ENCODE measurements at places on chromosomes 13 and 19.

GRCh38 chr13:22599156-22599555 lies 581.6 kb upstream of the SGCG start:
- no peak for DNase-seq

DNA sequence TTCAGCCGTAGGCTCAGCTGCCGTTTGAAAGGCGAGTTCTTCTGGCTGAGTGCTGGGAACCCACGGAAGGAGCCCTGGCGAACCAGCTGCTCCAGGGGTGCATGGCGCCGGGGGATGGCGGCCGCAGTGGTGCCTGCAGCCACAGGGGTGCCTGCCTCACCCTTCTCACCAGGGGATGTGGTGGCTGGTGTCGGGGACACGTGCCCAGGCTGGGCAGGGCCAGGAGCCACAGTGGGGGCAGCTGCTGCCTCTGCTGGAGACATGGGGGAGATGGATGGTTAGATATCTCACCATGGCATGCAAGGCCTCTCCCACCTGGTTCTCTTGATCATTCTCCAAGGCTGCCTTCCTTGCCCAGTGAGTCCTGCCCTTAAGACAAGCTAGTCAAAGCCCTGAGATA lies 17.1 kb downstream of the NUMBL start:
- no peak for DNase-seq

GRCh38 chr13:109496216-109496615 lies 290.2 kb downstream of the IRS2 start:
- no peak for DNase-seq

DNA sequence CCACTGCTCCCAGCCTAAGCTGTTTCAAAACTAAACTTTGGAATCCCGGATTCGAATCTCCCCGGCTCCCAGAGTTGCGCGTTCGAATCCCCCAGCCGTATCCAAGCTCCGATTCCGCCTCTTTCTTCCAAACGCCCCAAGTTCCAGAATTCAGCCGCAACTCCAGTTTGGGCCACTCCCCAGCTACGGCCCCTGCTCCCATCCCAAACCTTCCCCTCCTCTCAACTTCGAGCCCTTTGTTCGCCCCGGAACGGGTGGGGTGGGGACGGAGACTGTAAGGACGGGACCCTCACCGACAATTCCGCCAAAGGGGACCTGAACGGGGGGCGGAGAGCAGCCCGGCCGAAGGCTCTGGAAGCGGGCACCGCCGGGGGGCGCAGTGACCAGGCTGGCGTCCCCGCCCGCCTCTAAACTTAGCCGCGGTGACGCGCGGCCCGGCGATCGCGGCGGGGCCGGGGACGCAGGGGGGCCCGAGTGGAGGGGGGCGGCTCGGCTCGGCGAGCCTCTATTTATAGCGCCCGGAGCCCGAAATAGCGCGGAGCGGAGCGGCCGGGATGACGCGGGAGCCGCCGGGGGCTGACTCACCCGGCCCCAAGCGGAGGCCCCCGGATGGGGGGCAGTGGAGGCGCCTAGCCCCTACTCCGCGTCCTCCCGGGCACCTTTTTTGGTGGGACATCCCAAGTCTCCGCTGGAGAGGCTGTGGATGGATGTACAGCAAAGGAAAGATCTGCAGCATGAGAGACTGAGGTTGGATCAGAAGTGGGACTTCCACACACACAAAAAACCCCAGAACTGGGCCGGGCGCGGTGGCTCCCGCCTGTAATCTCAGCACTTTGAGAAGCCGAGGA lies 4.9 kb upstream of the ERCC1 start:
- DNase-seq, result no peak

DNA sequence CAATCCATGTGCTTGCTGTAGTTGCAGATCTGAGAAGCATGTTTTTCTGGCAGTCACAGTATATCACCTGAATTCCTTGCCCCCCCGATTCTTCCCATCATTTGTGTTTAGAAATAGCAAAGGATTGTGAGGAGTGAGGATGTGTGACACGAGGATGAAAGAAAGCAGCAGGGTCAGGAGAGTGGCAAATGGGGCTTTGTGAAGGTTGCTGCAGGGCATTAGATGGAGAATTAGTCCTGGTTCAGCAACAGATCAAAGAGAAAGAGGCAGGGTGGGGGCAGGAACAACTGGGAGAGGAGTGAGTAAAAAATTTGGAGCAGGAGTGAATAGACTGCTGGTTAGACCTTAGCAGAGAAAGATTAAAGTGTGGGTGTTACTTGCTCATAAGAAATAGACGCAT lies 47.7 kb upstream of the TNFSF11 start:
- no peak for DNase-seq

GRCh38 chr13:66222127-66222526 lies 1008.0 kb downstream of the PCDH9 start:
- no peak for DNase-seq

GRCh38 chr19:39492225-39492624 lies 6.5 kb upstream of the DLL3 start:
- no peak for DNase-seq

DNA sequence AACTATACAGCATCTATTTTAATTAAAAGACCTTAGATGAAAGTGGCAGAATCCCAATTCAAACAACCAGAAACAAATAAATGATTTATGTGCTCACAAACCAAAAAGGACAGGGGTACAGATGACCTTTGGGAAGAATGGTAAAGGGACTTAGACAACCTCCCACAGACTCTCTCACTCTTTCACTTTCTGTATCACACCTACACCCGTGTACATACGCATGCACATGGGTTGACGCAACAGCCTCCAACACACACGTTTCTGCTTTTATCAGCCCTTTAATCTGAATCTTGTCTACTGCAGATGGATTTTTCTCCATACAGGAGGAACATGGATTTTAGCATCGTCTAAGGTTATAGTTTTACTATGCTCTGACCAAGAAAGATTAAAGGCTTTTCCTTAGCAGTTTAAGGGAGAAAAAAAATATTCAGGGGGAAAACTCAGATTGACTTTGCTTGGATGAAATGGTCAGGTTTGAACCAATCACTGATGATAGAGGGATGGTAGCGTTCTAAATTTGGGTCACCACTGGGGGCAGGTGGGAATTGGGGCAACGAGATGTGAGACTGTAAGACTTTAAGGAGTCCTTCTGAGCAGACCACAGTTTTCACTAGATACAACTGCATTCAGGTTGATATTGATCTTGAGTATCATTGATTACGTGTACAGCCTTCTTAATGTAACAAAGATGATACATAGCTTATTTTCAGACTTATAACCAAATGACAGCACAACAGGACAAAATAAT lies 166.1 kb downstream of the ITGBL1 start:
- DNase-seq, result no peak

- DNase-seq, result no peak
These were observed 20.6 kb downstream of the PCDH8 start for GRCh38 chr13:52827839-52828238.

GRCh38 chr19:44785271-44785670 lies 7.6 kb downstream of the CBLC start:
- no peak for DNase-seq

GRCh38 chr13:89750371-89750770 lies 1597.1 kb upstream of the MIR17HG start:
- no peak for DNase-seq

- no peak for DNase-seq
These were observed 710.9 kb upstream of the SPRY2 start for GRCh38 chr13:81051873-81052272.

GRCh38 chr13:25901460-25902376 lies 150.1 kb downstream of the SHISA2 start:
- DNase-seq, result peak; percentile 64

DNA sequence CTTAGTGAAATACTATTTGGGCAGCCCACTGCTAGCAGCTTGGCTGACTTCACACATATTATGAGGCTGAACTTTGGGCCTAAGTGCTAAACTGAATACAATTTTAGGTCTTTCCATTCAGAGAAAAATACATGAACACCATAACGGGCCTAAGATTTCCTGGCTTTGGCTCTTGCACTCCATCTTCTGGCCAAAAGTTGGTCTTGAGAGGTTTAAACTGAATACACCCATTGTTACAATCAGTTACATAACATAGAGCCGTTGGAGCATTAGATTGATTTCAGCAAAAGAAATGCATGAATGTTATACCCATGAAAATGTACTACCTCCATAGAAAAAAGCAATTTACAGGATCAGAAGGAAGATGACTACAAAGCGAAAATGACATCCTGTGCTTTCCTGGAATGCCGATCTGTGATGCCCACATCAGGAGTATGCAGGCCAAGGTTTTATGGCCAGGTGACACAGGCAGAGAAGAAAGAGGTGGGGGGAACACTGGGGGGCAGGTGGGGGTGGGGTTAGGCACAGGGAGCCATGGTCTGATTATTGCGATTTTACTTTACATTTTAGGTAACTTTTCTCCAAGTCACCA lies 11.1 kb upstream of the SHISA2 start:
- peak; percentile 43 for DNase-seq

DNA sequence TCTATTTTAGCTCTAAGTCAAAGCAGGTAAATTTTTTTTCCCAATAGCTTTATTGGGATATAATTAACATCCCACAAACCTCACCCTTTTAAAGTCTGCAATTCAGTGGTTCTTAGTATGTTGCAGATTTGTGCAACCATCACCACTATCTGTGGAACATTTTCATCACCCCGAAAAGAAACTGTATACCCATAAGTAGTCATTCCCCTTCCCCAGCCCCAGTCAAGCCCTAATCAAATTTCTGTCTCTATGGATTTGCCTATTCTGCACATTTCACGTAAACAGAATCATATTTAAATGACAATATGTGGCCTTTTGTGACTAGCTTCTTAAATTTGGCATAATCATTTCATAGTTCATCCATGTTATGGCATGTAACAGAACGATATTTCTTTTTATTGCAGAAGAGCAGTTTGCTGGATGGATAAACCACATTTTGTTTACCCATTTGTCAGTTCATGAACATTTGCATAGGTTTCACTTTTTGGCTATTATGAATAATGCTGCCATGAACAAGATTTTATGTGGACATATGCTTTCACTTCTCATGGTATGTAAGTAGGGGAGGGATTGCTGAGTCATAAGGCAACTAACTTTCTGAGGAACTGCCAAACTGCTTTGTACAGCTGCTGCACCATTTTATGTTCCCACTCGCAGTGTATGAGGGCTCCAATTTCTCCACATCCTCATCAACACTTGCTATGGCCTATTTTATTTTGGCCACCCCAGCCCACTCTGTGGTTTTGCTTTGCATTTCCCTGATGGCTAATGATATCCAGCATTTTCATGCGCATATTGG lies 10.9 kb downstream of the SLC46A3 start:
- DNase-seq, result no peak

- DNase-seq, result no peak
These were observed 189.2 kb downstream of the URI1 start for GRCh38 chr19:30131246-30131645.

- no peak for DNase-seq
These were observed 437 bp downstream of the SMARCA4 start for GRCh38 chr19:10961073-10961860.

DNA sequence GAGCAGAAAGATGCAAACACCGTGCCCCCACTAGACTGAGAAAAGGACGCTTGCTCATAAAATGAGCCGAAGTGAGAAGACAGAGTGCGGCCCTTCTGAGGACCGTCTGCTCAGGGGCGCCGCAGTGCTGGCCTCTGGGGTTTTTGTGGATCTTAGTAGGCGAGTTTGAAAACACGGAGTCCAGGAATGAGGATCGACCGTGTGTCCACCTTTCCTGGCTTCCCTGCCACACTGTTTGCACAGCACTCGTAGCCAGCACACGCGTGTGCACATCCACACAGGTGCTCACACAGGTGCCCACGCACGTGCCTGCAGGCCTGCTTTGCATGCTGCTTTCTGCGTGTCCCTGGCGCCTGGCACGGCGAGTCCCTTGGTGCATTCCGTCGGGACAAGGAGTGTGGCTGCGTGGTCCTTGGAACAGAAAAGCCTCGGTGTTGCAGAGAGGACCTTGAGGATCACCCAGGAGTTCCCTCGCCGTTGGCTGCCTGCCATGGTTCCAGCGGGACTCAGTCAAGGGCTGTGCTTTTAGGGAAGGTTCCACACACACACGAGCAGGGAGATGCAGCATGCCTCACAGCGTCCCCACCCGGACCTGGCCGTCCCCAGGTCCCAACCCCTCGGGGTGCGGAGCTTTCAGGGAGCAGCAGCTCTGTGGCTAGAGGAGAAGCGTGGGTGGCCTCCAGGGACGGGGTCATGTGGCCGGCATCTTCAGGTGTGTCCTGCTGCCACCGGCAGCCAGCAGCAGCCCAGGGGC lies 10.1 kb upstream of the ZNF554 start:
- no peak for DNase-seq

GRCh38 chr13:95698047-95698749 lies 21.3 kb downstream of the DNAJC3 start:
- DNase-seq, result no peak

DNA sequence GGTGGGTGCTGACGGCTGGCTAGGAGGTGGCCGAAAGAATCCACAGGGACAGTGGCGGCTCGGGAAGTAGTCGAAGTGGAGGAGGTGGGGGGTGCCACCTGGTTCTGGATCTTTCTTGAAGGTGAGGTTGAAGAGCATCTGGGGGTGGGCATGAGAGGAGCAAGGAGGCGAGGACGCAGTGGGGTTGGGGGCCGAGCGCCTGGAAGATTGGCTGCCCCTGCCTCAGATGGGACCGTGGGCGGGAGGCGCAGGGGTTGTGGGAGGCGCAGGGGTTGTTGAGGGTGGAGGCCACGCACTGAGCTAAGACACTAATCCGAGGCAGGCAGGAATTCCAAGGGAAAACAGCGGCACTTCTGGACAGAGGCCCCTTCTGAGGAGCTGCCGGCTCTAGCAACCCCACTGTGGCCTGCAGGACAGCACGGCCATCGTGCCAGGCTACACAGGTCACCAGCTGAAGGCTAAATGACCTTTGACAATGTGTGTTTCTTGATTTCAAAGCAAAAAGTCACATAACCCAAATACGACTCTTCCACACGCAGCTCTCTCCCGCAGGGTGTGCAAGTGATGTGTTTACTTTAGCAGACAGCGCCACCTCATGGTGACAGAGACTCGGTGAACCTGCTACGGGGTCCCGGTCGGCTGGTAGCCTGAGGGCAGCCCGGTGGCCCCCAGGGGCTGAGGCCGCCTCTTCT lies 44.1 kb upstream of the RANBP3 start:
- no peak for DNase-seq

DNA sequence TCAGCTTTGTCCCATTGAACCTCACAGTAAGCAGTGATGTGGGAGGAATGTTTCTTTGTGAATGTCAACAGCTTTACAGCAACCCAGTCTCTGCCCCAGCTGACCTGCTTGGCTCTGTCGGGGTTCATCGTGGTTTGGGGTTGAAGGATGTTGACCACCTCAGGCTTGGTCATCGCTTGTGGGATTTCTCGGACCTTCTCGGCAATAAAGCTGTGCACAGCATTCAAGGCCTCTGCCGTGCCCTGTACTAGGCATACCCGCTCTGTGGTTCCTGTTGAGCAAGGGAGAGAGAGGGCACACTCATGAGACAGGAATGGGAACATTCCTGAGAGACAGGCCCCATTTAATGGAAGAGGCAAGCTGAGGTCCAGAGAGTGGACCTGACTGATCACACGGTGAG lies 20.0 kb downstream of the NOVA2 start:
- DNase-seq, result no peak

DNA sequence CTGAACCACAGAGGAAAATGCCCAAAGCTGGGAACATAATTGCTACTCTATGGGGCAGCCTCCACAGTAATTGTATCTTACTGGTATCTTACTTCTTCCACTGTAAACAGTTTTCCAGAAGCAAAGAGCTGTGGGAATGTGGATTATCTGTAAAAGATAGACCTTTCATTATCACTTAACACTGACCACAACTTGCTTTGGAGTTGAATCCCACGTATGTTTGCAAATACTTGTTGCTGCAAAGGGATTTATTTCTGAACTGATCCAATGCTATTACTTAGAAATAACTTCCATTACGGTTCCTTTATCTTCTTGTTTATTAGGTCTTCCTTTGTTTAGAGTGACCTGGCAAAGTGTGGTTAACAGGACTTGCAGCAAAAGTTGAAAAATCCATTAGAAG lies 218.1 kb downstream of the KCTD12 start:
- no peak for DNase-seq

Measured in RCC 7860 (cell line).